Pulmonary artery endothelial cell (primary cell): ENCODE measurements at places on chromosomes 7 and 10. TPM values are rescaled to one million over a fixed set of nuclear protein-coding genes. Genes with fewer than 3 reads are reported as not detected.

ZP3 gene
- total RNA-seq, result 1.3 TPM in 2 replicates

FOXI2 gene
- not detected in 2 replicates for total RNA-seq

GPC2 gene
- 2.2 and 4.1 TPM in 2 replicates for total RNA-seq

SCIN gene
- under 0.01 and 0.18 TPM in 2 replicates for total RNA-seq

FRAT2 gene
- 11.0 and 11.9 TPM in 2 replicates for total RNA-seq

GNG11 gene
- 147 and 170 TPM in 2 replicates for total RNA-seq

BLOC1S2 gene
- 43.3 and 69.8 TPM in 2 replicates for total RNA-seq

LSM5 gene
- 23.1 and 25.0 TPM in 2 replicates for total RNA-seq

STK31 gene
- total RNA-seq, result 0.07 TPM in 1 of 2 replicates, not detected in the other

GIMAP4 gene
- 60.1 and 63.4 TPM in 2 replicates for total RNA-seq

FGFBP3 gene
- total RNA-seq, result 0.20 and 0.28 TPM in 2 replicates

ACTA2 gene
- 12.3 and 26.9 TPM in 2 replicates for total RNA-seq

GIMAP1 gene
- total RNA-seq, result 11.1 and 13.5 TPM in 2 replicates

LZTS2 gene
- total RNA-seq, result 56.0 and 56.2 TPM in 2 replicates

UTF1 gene
- not detected in 2 replicates for total RNA-seq

TWIST1 gene
- total RNA-seq, result 3.4 and 9.2 TPM in 2 replicates

VOPP1 gene
- total RNA-seq, result 143 and 163 TPM in 2 replicates

ZNF239 gene
- 1.1 and 2.2 TPM in 2 replicates for total RNA-seq
